ENCODE measurements at places on chromosomes 13 and 19.

GRCh38 chr13:36261976-36262375 is 35.6 kb downstream of the CCDC169 start:
- no peak for DNase-seq

DNA sequence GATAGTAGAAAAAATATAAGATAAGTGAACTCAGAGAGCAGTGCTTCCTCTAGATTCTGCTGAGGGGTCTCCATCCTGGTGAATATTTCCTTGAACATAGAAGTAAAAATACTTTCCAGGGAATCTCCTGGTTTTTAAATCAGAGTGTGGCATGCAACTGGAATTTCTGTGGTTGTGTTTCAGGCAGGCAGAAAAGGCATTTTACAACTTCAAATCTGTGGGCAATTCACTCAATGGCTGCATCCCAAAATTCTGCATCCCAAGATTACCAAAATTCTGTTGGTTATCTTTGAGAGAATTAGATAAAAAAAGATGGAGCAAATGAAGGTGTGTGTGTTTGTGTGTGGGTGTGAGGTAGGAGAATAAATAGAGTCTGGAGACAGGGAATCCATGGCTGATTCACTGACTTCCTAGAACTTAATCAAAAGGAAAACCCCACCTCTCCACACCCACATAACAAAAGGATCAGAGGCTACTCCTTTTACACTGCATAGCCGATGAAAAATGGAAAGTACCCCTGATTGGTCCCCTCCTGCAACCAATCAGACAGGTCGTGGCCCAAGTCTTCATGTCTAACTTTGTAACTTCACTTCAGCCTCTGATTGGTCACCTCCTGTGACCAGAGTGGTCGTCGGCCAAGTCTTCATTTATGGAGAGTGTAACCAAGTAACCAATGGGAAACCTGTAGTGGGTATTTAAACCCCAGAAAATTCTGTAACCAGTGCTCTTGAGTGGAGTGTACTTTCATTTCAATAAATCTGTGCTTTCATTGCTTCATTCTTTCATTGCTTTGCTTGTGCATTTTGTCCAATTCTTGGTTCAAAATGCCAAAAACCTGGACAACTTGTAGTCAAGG is 112.8 kb downstream of the DLEU7 start:
- no peak for DNase-seq

GRCh38 chr13:81738364-81738763 is 1397.4 kb upstream of the SPRY2 start:
- DNase-seq: no peak

- no peak for DNase-seq
Observed at GRCh38 chr13:21694831-21695230, 24.0 kb downstream of the FGF9 start.

DNA sequence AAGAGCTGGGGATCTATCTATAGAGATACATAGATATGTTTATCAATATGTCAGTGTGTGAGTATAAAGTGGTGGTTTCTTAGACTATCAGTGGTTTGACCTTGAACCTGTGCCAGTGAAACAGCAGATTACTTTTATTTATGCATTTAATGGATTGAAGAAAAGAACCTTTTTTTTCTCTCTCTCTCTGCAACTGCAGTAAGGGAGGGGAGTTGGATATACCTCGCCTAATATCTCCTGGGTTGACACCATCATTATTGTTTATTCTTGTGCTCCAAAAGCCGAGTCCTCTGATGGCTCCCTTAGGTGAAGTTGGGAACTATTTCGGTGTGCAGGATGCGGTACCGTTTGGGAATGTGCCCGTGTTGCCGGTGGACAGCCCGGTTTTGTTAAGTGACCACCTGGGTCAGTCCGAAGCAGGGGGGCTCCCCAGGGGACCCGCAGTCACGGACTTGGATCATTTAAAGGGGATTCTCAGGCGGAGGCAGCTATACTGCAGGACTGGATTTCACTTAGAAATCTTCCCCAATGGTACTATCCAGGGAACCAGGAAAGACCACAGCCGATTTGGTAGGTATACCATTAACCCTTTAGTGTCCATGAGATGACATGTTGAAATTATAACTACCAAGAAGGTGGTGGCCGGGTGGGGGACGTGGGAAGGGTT is 880 bp downstream of the FGF9 start:
- DNase-seq: no peak

GRCh38 chr13:94992036-94992960 is 280.0 kb upstream of the SOX21 start:
- no peak for DNase-seq

GRCh38 chr13:42971691-42972347 is 20.2 kb downstream of the EPSTI1 start:
- DNase-seq: no peak

- DNase-seq: no peak
Observed at GRCh38 chr19:5817218-5817617, 12.4 kb downstream of the NRTN start.

GRCh38 chr19:48258350-48258749 is 2.6 kb upstream of the CARD8 start:
- DNase-seq: no peak

DNA sequence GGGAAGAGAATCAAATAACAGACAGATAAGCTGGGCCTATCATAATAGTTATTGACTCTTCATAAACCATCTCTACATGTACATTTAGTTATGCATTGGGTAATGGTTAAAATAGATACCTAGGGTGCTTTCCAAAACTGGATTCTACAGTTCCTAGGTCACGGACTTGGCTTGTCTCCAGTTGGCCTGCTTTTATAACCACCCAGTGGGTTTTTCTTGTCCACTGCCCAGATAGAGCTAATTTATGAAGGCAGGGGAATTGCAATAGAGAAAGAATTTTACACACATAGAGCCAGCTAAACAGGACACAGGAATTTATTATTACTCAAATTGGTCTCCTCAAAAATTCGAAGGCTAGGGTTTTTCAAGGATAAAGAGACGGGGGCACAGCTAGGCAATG is 97.3 kb downstream of the FAM216B start:
- no peak for DNase-seq

GRCh38 chr19:47419030-47419783 is at the start of gene MEIS3:
MEIS3 (minus strand) TSS chr19:47419527; CDS start chr19:47419081, 446 bp downstream.
- no peak for DNase-seq

- no peak for DNase-seq
Observed at GRCh38 chr13:97223037-97223710, 1.0 kb downstream of the MBNL2 start.

GRCh38 chr13:62524061-62524460 is 1108.4 kb upstream of the PCDH20 start:
- DNase-seq: no peak

DNA sequence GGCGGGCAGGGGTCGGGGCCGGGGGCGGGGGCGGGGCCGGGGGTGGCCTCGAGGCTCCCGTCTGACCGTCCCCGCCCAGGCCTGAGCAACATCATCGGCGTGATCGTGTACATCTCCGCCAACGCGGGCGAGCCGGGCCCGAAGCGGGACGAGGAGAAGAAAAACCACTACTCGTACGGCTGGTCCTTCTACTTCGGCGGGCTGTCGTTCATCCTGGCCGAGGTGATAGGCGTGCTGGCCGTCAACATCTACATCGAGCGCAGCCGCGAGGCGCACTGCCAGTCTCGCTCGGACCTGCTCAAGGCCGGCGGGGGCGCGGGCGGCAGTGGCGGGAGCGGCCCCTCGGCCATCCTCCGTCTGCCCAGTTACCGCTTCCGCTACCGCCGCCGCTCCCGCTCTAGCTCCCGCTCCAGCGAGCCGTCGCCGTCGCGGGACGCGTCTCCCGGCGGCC is 9.4 kb upstream of the CACNG6 start:
- no peak for DNase-seq

DNA sequence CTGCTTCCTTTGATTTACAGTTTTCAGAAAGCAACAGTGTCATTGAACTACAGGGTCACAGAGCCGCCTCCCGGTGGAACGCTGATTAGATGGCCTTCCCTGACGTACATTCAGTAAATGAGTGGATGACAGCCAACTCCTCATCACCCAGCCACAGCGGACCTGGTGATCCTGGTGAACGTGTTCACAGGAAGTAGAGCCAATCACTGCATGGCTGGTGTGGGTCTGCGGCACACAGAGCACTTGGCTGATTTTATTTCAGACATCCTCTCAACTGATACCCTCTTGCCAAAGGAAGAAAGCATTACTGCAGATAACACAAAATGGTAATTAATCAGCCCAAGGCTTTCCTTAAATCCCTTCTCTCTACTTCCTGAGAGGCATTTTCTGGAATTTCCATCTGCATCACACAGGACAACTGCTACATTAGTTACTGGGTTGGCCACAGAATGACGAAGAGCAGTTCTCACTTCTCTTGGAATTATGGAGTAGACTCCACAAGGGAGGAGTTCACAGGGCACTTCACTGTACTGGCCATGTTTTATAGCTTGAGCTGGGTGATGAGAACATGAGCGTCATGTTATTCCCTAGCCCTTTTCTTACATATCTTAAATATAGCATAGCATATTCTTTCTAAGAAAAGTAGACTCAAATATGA is 84.0 kb upstream of the SLC7A1 start:
- no peak for DNase-seq

- no peak for DNase-seq
Observed at GRCh38 chr13:100297413-100297812, 208.5 kb downstream of the PCCA start.

- DNase-seq: no peak
Observed at GRCh38 chr13:109309625-109310363, 476.6 kb downstream of the IRS2 start.

DNA sequence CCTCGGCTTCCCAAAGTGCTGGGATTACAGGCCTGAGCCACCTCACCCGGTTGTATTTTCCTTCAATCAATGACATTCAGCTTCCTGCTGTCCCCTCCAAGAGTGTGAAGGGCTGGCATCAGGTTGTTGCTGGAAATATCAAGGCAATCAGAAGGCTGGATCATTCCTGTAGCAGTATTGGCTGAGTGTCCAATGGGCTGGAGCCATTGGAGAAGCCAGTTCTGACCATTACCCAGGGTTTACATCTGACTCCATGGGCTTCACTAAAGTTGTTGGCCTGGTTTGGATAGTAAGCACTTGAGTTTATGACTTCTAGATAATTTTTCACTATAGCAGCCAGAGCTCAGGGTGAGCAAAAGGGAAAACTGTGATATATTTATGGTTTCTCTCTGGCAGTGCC is 137.0 kb downstream of the DLEU7 start:
- DNase-seq: no peak

DNA sequence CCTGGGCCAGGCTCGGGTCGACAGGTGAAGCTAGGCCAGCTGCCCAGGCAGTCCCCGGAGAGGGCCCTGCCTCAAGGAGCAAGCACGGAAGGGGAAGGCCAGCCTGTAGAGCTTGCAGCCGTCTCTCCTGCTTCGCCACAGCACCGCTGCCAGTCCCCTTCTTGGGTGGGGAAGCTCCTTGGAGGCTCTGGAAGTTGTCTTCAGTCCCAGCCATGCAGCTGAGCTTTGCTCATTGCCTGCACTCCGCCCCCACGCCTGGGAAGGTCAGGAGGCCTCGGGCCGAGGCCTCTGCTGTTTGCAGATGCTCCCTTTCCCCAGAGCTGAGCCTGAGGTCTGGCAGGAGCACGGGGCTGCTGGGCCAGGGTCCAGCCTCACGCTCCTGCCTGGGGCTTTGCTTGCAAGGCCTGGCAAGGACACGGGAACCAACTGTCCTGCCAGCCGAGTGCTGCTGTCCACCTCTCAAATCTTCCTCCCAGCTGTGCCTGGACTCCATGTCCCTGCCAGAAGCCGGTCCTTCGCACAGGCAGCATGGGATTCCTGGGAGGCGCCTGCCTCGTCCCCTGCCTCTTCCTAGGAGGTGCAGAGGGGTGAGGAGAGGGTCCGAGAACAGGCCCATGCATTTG is 13.3 kb downstream of the PLEKHF1 start:
- no peak for DNase-seq

DNA sequence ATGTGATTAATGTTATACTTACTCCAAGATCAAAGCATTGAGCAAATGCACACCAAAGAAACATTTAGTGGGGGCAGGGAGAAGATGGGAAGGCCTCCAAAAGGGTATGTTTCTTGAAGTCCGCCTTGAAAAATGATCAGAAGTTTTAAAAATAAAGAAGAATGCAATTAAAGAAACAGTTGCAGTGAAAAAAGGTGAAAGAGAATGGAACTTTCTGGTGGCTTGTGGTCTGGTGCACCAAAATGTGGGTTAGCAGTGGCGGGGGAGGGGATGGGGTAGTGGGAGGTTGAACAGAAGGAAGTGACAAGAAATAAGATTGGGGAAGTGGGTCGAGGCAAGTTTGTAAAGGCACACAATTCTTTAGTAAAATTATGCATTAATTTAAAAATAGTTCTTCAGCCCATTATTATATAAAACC is 2.5 kb downstream of the LCP1 start:
- DNase-seq: no peak

GRCh38 chr13:22821589-22821988 is 359.2 kb upstream of the SGCG start:
- DNase-seq: no peak

DNA sequence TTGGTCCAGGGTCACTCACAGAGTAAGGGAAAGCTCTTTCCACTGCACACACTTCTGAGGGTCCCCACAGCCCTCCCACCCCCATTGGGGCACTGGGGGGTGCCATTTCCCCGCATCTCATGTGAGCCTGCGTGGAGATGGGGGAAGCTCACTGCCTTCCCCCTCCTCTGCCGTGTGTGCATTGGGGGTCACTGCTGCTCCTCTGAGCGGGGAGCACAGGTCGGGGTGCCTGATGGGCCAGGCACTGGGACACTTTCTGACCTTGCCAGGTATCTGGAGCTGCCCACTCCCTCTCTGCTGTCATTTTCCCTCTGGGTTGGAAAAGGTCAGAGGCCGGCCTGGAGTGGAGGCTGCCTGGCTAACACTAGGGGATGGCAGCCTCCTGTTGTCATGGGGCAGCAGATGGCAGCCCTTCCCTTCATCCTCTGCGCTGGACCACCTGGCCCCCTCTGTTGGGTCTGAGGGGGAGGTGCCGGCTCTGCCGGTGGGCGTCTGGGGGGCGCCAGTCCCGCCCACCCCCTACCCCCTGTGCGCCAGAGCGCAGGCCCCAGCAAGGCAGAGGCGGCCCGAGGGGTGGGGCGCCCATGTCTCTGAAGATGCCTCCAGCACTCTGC is 9.1 kb downstream of the SSBP4 start:
- no peak for DNase-seq

DNA sequence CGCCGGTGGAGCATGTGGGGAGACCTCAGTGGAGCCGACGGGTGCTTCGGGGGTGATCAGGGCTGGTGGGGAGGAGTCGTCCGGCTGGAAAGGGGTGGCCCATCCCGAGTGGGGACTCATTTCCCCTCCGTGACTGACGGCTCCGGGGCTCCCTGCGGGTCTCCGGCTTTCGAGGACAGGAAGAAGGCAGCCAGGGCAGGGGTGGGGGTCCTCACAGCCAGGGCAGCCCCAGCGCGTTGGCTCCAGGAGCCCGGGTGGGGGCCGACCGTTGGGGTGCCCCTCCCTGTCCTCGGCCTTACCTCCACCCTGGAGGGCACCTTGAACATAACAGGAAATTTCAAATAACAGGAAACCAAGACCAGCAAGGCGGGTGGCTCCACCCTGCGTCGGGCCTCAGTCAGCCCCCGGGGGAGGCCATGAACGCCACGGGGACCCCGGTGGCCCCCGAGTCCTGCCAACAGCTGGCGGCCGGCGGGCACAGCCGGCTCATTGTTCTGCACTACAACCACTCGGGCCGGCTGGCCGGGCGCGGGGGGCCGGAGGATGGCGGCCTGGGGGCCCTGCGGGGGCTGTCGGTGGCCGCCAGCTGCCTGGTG is at the start of gene S1PR4:
TSS of gene S1PR4 (plus strand) at position 393 of the 596 bp plus-strand sequence. CDS start at position 417, 24 bp downstream.
- no peak for DNase-seq
